ENCODE measurements at places on chromosomes 4 and X. TPM values are rescaled to one million over a fixed set of nuclear protein-coding genes. Genes with fewer than 3 reads are reported as not detected.
A peak's percentile ranks its signal among the peaks of the same experiment; 100 is the strongest.

The EFHC2 gene
- not detected for total RNA-seq

The PNMA3 gene
- 0.90 TPM for total RNA-seq

The MTMR1 gene
- 34.5 TPM for total RNA-seq

The ATOH1 gene
- not detected for total RNA-seq

The MAGEC1 gene
- total RNA-seq: not detected

GRCh38 chr4:183986971-183987946 lies 82.2 kb downstream of the STOX2 start:
- DNase-seq: no peak

GRCh38 chr4:140833280-140833679 lies 77.1 kb upstream of the TBC1D9 start:
- no peak for DNase-seq

DNA sequence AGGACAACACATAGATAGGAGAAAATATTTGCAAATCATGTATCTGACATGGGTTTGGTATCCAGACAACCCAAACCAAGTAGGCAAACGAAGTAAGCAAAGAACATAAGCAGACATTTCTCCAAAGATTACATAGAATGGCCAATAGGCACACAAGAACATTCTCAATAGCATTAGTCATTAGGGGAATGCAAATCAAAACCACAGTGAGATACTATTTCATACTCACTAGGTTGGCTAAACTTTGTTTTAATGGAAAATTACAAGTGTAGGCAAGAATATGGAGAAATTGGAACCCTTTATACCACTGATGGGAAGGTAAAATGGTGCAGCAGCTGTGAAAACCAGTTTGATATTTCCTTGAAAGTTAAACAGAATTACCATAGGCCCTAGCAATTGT lies 74.7 kb downstream of the CHRNA9 start:
- no peak for DNase-seq

GRCh38 chrX:78800114-78800513 lies 52.6 kb downstream of the LPAR4 start:
- DNase-seq: no peak

- no peak for DNase-seq
Measured at GRCh38 chr4:127236889-127237288, 395.9 kb upstream of the INTU start.

GRCh38 chrX:48713847-48714246 lies 17.3 kb downstream of the SUV39H1 start:
- peak; percentile 72 for DNase-seq

GRCh38 chr4:109248322-109248900 lies 54.0 kb downstream of the COL25A1 start:
- no peak for DNase-seq

DNA sequence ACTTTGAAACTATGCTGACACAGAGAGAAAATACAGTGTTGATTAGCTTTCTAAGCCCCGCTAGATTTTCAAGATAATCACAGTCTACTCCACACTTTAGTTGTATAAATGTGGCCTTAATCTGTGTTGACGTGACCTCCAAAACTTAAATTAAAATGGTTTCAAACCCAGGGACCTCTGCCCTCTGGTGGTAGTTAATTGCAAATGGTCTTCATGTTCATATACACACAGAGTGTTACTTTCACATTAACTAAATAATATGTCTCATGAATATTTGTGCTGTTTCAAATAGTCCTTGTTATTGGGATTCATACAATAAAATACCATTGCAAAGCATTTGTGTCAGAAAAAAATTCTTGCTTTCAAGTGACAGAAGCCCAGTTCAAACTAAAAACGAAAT lies 64.3 kb downstream of the TASL start:
- no peak for DNase-seq

DNA sequence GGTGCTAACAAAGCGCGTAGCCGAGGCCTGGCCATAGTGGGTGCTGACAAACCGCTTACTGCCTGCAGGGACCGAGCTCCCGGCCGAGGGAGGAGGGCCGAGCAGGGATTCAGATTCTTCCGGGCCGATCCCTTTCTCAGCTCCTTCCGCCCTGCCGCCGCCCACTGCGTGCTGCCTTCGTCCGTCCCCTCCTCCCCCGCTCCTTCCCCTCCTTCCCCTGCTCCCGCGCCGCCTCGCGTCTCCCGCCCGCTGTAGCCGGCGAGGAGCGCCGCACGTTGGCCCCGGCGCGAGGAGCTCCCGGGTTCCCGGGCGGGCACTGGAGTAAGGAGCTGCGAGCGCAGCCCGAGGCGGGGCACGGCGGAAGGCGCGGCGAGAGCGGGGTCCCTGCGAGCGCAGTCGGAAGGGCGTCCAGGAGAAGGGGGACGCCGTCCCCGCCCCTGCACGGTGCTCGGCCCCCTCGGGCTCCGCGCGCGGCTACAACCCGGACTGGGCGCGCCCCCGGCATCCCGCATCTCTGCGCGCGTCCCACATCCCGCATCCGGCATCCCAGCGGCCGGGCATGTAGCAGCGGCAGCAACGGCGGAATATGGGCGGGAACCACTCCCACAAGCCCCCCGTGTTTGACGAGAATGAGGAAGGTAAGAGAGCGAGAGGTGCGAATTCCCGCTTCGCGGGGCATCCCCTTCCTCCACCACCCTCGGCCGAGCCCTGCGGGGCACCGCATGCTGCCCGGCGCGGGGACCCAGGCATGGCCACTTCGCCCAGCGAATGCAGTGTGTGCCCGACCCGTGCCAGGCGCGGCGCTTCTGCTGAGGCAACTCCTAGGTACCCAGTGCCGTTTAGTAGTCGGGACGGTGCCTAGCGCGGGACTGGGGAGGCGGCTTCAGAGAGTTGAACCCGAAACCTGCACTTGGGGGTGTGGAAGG lies at the start of gene STK32B:
Gene STK32B (plus strand): TSS at position 203 of the 926 bp plus-strand sequence.
- DNase-seq: peak; percentile 72

- DNase-seq: no peak
Measured at GRCh38 chrX:123626962-123627361, 105.9 kb downstream of the THOC2 start.

DNA sequence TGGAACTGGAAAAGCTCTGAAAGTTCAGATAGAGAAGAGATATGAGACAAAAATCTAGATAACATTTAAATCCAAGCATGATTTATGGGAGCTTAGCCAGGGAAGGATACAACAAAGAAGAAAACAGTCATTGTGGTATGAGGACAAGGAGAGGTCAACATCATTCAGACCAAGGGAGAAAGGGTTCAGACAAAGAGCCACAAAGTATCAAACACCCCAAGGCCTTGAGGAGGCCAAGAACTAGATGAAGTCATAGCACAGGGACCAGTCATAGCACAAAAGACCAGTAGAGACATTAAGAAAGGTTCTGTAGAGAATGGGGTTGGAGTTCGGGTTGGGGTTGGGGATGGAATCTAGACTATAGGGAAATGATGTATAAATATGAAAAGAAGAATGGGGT lies 77.4 kb upstream of the NAP1L5 start:
- no peak for DNase-seq

- DNase-seq: peak; percentile 64
Measured at GRCh38 chrX:120755066-120755846, 120.4 kb downstream of the CT47B1 start.

DNA sequence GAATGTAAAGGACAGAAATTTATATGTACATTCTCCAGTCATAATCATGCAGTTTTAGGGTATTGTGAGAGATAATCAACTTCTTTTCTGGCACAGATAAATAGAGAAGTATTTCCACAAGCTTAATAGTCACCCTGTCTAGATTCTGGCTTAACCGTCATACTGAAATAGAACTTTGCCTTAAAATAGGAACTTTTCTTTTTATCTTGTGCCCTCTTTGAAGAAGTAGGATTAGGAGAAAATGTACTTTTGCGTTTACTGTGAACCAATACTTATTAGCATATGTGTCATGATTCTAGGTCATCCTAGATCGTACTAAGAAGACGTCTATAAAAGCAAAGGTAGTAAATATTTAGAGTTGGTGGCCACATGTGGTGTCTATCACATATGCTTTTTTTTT lies 95.4 kb downstream of the NFKB1 start:
- no peak for DNase-seq

GRCh38 chrX:74924449-74925224 lies 615 bp downstream of the NEXMIF start:
- DNase-seq: peak; percentile 77

- DNase-seq: no peak
Measured at GRCh38 chr4:120633810-120634209, 288.7 kb downstream of the PRDM5 start.

DNA sequence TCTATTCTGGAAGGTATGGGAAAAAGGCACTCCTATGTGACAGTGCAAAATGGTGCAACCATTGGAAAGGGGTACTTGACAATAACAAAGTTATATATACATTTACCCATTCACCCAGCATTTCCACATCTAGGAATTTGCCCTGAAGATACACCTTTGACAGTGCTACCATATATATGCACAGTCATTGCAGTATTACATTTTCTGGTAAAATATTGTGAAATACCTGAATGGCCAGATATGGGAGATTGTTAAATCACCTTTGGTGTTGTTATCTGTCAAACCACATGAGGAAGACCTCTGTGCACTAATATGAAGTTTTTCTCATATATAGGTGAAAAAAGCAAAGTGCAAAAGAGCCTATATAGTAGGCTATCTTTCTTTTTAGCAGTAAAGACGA lies 53.5 kb downstream of the SMAD1 start:
- no peak for DNase-seq

DNA sequence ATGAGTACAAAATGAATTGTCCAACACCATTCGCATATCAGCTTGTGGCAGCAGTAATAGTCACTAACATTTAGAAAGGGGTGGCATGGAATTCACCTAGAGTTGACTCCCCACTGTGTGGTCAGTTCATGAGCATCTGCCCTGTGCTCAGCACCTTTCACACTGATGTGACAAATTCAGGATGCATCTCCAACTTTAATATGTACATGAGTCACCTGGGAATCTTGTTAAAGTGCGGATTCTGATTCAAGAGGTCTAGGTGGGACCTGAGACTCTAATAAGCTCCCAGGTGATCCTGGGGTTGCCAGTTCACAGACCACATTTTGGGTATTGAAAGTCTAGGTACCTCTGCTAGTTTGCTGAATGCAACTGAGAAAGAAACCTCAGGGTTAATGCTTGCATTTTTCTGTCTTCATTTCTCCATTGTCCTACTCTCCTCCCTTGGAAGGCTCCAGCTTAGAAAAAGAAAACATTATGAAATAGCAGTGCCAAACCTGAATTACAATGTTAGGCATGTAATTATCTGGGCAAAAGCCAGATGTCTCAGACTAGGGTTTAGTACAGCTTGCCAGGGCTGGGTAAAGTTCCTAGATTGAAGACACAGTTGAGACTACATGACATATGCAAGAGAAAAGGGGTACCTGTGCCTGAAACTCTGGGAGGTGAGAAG lies 32.7 kb downstream of the TMSB4X start:
- DNase-seq: no peak
